ENCODE measurements at places on chromosomes 13 and 19.

- peak; percentile 19 for DNase-seq
These were observed 4.4 kb downstream of the CCDC61 start for GRCh38 chr19:45999653-46000121.

GRCh38 chr13:111978546-111978945 lies 88.4 kb upstream of the SOX1 start:
- DNase-seq: no peak

GRCh38 chr13:66483712-66484111 lies 746.4 kb downstream of the PCDH9 start:
- no peak for DNase-seq

DNA sequence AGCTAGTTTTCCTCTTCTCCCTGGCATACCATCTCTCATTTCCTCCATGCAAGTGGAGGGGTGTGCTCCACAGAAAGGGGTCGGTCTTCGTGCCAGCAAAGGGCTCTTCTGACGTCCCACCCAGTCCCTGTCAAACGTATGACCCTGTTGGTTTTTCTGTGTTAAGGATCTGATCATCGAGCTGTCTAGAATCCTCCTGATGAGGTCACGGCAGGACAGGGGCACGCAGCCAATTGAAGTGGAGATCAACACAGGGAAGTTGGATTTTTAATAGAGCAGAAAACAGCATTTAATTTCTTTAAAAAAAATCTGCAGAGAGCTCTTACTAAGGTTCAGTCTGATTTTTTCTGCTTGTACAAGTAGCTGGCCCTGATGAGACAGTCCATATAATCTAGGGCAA lies 339.4 kb downstream of the TEX29 start:
- no peak for DNase-seq

DNA sequence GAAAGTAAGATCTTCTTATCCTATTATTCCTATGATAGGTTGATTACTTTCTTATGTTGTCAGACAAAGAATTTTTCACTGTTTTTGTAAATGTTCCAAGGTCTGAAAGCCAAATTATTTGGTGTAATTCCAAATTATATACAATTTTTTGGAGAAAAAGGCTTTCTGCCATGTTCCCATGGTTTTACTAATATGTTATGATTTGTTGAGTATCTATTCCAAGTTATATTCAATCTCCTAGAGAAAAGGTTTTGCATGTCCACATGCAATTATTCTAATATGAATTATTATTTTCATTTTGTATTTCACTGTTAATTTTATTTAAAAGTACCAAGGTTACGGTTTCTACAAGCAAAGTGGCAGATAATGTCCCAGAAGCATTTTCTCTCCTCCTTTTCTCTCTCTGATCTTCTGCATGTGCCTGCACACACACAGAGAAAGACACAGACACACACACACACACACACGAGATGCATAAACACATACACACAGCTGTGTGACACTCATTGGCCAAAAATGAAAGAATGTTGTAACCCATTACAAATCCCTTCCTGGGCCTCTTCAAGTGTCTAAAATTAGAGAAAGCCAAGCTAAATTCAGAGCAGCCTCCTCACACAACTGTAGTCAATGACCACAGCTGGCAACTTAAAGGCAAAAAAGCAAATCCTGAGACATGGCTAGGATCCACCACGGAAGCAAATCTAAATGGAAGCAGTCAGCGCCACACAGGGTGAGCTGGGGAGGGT lies 621.0 kb downstream of the EFNB2 start:
- DNase-seq: no peak

- DNase-seq: no peak
These were observed 289.6 kb downstream of the TEX29 start for GRCh38 chr13:111610081-111610480.

DNA sequence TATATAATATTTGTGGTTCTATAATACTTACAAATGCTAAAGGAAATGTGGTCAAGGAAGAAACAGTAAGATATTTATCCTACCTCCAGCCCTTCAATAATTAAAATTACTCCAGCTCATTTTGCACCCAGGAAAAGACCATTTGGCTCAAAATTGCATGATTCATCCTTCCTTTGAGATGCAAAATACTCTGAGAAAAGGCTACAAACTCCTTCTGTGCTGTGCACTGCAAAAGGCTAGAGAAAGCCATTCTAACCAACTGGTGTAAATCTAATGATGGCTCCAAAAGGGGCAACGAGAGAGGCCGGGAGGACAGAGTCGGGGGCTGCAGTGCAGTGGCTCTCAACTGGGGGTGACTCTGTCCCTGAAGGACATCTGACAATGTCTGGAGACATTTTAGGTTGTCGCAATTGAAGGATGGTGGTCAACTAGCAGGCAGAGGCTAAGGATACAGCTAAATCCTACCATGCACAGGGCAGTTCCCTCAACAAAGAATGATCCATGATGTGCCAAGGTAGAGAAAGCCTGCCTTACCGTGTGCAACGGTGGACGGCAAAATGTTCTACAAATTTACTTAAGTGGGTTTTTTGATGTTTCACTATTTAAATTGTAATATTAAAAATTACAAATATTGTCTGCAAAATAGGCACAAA lies 32.6 kb downstream of the SLC7A1 start:
- DNase-seq: no peak

DNA sequence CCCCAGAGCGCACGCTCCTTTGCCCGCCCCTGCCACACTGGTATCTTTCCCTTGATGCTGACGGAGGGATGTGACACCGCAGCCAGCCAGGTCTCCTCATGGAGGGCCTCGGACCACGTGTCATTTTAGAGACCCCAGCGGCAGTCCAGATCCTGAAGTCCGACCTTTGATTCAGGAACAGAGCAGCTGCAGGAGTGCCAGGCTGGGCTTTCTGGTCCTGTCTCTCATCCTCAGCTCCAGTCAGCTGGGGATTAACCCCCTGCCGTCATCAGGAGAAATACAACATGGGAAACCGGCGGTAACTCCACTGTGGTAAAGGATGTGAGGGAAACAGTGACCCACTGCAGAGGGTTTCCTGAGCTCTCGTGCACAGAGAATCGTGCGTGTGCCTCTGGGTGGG lies 140.6 kb downstream of the SIPA1L3 start:
- peak; percentile 34 for DNase-seq

DNA sequence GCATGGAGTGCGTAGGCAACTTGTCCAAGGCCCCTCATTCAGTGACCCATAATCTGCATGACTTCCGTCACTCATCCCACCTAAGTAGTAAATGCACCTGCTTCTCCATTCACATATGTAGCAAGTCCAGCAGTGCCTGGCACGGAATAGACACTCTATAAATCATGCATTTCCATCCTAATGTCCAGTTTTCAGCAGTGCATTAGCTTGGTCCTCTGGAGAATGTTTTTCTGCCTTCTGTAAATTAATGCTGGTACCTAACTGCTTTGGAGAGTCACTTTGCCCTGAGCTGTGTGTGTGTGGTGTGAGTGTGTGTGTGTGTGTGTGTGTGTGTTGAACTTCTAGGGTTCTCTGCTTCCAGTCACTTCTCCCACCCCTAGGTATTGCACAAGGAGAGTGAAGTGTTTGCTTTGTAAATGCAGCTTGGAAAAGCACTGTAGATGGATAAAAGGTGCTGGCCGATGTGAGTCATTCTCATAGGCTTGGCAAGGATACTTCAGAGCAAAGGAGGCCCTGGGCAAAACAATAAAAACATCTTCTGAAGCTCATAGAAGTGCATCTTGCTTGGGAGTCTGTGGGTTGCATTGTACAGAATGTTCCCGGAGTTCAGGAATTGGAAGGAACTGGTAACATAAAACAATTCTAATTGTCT lies 181.8 kb downstream of the KATNAL1 start:
- no peak for DNase-seq

DNA sequence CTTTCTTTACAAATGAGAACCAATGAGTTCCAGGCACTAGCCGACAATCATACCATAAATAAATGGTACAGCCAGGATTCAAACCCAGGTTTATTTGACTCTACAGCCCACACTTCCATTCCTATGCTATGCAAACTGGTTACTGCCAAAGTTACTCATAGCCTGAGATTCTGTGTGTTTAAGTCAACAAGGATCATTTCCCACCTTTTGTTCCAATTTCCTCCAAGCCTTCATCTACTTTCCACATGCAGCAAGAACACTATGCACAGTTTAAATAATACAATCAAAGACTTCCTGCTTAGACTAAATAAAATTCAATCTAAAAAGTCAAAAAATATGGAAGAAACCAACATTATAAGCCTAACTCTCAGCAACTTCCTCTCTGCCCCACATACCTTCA lies 59.2 kb upstream of the KLF12 start:
- DNase-seq: no peak

GRCh38 chr13:53436396-53436795 lies 407.8 kb downstream of the OLFM4 start:
- DNase-seq: no peak

- no peak for DNase-seq
These were observed 4.6 kb upstream of the FAM32A start for GRCh38 chr19:16180611-16181010.

DNA sequence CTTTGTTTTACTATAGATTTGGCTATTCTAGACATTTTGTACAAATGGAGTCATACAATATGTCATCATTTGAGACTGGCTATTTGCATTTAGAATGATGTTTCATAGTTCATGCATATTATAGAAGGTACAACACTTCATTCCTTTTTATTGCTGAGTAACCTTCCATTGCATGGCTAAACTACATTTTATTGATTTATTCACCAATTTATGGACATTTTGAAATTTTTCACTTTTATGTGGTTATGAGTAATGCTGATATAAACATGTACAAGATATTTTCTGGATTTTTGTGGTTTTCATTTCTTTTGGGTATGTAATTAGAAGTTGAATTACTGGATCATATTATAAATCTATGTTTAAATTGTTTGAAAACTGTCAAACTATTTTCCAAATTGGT lies 710.3 kb upstream of the SLITRK5 start:
- no peak for DNase-seq

DNA sequence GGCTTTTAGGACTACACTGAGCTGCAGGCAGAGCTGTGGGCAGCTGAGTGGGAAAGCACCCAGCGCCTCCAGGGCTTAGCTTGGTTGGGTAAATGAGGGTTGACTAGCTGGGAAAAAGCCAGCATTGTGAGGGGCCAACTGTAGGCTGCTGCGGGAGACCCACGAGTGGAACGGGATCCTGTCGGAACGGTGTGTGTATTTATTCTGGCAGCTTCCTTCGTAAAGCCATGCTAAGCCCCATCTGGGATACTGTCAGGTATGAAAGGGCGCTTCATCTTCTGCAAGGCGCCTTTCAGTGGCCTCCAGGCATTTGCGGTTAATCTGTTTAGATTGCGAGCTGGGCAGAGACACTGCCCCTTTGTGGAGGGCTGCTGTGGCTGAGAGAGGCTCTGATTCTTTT lies 39.5 kb upstream of the CNMD start:
- DNase-seq: no peak

DNA sequence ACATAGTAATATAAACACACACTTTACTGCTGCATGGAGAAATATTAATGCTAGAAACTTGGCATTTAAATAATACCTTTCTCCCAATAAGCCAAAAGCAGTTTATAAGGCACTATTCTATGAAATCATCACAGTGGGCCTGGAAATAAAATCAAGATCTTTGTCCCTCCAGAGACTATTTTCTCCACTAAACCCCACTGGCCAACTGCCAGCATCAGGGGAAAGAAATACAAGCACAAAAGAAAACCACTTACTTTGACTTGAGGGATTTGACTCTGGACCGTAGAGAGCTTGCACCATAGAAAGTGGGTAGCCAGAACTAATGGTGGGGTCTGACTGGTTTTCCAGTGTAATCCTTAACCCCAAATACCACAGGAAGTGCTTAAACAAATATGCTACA lies 71.9 kb downstream of the DCLK1 start:
- no peak for DNase-seq

DNA sequence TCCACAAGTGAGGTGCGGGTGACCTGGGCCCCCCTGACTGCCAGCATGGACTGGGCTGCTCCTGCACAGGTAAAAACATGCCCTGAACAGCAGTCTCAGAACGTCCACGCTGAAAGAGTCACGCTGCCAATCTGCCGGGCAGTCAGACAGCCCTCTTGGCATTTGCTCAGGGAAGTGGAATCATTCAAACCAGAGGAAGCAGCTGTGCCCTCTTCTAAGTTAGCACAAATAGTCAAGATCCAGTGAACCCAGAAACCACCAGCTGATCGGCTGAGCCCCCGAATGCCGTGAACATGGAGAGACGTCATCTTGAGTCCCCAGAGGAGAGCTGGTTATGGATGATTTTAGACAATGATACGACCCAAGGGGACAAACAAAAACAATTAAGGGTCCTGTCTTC lies 34.4 kb downstream of the KLF2 start:
- DNase-seq: no peak

- DNase-seq: peak; percentile 62
These were observed 3.4 kb downstream of the SF3A2 start for GRCh38 chr19:2239771-2240770.

DNA sequence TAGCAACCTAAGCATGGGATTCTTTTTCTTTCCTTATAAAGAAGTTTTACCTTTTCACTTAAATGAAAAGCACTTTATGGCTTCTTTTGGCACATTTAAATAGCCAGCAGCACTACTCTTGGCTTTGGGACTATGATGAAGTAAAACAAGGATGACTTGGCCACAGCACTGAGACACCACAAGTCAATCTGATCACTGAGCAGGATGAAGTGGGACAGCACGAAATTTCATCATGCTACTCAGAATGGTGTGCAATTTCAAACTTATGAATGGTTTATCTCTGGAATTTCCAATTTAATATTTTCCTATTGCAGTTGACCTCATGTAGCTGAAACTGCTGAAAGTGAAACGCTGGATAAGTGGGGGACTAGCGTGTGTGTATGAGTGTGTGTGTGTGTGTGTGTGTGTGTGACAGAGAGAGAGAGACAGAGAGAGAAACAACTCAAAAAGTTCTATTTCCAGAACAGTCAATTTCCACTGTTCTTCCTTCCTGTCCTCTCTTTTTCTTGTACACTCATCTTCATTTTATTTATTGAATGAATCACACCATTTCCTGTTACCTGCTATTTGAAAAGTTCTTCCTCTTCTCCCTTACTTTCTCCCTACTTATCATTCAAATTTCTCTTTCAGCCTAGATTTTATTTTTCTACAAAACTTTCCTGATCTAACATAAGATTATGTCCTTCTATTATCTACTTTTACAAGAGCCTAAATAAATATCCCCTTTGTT lies 414.2 kb upstream of the MIR17HG start:
- DNase-seq: no peak

GRCh38 chr13:75180805-75181455 lies 301.0 kb downstream of the TBC1D4 start:
- no peak for DNase-seq

DNA sequence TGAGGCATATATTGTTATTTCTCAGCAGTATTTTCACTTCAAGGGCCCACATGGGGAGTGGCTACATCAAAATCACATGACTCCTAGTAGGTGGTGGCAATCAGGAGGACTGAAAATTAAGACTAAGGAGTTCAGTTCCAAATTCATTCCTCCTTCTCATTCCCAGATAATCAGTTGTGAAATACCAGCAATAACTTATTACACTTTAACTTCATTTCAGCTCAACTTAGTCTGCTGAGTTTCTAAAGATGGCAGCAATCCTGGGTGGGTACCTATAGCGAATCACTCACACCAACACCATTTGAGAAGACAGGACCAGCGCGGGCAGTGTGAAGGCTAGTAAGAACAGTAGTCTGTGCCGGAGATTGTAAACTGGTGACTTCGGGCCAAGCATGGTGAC lies 63.9 kb upstream of the SLC10A2 start:
- no peak for DNase-seq
